Endodermal cell (in vitro differentiated cells): ENCODE measurements at places on chromosomes 1 and 21. TPM values are rescaled to one million over a fixed set of nuclear protein-coding genes. Genes with fewer than 3 reads are reported as not detected.

GRCh38 chr1:59062743-59063142, 234.2 kb upstream of the FGGY start:
- DNase-seq = peak; percentile 68

- DNase-seq = no peak
These were observed 36.8 kb upstream of the MACF1 start for GRCh38 chr1:39167632-39168209.

- no peak for DNase-seq
These were observed 2.3 kb downstream of the ETS2 start for GRCh38 chr21:38807986-38808385.

- DNase-seq = peak; percentile 96
These were observed 52.7 kb downstream of the VWA5B1 start for GRCh38 chr1:20343149-20343937.

DNA sequence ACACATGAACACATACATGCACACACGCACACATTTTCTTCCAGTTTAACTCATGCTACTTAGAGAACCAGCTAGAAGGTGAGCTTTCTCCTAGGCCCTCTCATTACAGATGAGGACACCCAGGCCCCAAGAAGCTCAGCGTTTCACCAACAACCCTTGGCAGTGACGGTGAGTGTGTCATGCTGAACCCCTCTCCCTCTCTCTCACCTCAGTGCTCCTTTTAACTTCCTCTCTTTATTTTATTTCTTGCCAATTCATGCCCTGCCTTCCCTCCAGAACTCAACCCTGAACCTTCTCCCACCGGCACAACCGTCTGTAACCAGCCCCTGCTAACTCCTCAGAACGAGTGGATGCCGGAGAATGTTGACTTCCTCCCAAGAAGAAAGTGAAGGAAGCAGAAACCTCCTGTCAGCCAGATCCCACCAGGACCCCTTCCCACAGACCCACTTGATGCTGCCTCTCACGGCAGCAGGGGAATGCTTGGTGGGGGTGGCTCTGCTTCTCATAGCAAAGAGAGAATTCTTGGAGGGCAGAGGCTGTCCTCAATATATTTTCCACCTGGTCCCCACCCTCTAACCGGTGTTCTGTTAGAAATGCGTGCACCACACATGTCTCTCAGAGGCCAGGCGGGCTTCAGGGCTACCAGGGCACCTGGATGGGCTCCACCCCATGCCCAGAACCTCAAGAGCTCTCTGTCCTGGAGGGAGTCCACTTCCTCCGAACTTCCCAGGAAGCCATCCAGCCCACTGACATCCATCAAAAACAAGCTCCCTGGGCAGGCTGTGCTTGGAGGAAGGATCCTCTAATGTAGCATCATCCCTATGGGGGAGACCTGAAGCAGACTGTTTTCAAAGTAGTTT, 134.0 kb downstream of the TOMM20 start:
- DNase-seq = peak; percentile 36

DNA sequence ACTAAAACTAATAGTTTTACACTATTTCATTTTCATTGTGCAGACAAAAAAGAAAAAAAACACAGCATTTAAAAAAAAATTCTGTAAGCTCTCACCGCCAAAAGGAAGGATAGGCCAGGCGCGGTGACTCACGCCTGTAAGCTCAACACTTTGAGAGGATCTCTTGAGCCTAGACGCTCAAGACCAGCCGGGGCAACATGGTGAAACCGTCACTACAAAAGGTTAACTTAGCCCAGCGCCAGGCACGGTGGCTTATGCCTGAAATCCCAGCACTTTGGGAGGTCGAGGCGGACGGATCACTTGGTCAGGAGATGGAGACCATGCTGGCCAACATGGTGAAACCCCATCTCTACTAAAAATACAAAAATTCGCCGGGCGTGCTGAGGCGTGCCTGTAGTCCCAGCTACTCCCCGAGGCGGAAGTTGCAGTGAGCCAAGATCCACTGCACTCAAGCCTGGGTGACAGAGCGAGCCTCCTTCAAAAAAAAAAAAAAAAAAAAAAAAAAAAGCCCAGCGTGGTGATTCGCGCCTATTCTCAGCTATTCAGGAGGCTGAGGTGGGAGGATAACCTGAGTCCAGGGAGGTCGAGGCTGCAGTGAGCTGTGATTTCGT, 14.3 kb upstream of the SPEN start:
- DNase-seq = peak; percentile 52

DNA sequence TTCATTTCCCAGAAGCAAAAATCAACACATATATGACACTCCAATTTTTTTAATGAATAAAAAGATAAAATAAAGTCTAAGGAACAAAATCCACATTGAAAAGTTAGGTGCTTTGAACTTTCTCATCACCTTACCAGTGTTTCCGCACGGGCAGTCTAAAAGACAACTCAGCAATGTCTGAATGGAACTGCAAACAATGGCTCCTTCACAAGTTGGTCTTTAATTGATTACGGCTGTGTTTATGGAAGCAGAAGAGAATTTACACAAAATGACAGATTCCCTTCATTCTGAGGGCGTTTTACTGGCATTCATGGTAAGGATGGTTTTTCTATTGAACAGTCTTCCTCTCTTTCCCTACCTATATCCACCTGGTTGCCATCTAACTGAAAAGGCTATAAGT, 65.0 kb upstream of the RNPC3 start:
- DNase-seq = no peak

- DNase-seq = no peak
These were observed 10.5 kb downstream of the IGSF21 start for GRCh38 chr1:18118078-18118477.

Gene GNAT2
- total RNA-seq = not detected in 3 replicates

Gene SPAG17
- 5.7 and 6.3 TPM in 2 replicates for total RNA-seq

Gene CBR3
- total RNA-seq = not detected in 2 replicates

Gene DISP3
- 7.3 and 9.6 TPM in 2 replicates for total RNA-seq

Gene IVL
- not detected in 2 replicates for total RNA-seq
